Stomach (tissue), 19 donors: ENCODE measurements at places on chromosomes 4 and X.
A peak's percentile ranks its signal among the peaks of the same experiment; 100 is the strongest.

DNA sequence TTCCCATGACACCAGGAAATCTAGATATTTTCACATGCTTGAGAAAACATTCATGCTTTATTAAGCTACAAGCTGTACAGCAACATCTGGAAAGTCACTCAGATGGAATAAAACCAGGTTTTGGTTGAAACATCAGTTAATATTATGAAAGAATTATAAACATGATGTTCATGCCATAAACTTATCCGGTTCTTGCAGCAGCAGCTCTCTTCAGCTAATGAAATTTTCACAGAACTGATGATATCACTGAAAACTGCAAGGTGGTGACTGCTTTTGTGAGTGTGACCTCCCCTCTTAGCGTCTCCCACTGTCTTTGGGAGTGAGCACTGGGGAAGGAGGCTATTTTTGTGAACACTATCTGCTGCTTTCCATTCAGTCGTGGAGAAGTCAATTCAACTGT, 56.9 kb downstream of the ARHGAP10 start:
- no peak for DNase-seq
- no peaks in the 10 kb centered on the region for H3K36me3 ChIP-seq
- peaks cover 50% of the 10 kb centered on the region for H3K4me1 ChIP-seq
- no peaks in the 10 kb centered on the region for H3K27me3 ChIP-seq

DNA sequence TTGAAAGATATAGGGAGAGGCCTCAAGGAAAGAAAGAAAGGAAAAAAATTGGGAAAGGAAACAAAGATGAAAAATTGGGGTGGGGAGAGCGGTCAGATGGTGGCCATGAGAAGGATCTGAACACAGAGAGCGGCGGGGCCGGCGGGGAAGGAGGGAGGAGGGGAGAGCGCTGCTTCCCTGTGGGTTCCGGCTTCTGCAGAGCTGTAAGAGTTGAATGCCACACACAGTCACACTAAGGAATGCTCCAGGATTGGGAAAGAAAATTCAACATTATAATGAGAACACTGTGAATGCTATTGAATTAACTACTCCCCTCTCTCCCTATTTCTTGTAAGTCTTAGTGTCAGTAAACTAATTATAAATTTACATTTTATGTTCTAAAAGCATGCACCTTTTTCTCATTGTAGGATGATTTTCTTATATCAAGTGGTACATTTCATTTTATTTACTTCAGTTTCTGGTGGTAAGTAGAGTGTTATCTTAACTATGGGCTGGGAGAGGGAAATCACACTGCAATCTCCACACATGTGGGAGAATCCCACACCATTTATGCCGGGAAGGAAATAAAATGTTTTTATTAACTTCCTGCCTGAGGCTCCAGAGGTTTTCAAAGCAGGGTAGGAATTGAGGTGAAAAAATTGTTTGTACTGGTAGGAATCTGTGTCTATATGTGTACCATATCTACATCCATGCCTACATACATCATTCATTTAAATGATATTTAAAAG, 904 bp downstream of the F11 start:
- no peaks in the 10 kb centered on the region for H3K4me1 ChIP-seq
- no peaks in the 10 kb centered on the region for H3K27me3 ChIP-seq
- no peaks in the 10 kb centered on the region for H3K36me3 ChIP-seq

DNA sequence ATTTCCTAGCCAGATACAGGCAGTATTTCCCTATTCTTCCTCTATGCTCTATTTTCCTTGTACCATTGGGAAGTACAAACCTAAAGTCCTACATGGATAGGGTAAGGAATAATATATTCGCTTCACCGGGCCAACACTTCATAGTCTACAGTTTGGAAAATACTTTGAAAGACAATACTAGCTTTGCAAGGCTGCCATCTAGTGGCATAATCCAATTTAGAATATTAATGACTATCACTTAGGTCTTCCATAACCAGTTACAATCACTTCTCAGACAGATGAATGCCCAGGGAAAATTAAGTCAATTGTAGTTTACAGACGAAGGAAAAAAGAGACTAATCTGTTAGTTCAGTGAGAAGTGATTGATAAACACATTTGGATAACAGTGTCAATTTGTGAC, 141.0 kb upstream of the FAM47C start:
- peak; percentile 59 for DNase-seq
- H3K27me3 ChIP-seq, result no peaks in the 10 kb centered on the region
- no peaks in the 10 kb centered on the region for H3K36me3 ChIP-seq
- no peaks in the 10 kb centered on the region for H3K4me1 ChIP-seq
- no peak overlapping the region for H3K27ac ChIP-seq
- no peak overlapping the region for H3K4me3 ChIP-seq

- H3K27me3 ChIP-seq, result no peaks in the 10 kb centered on the region
- no peaks in the 10 kb centered on the region for H3K36me3 ChIP-seq
- no peak overlapping the region for H3K4me3 ChIP-seq
Observed at GRCh38 chr4:72975488-72975784, 94.1 kb downstream of the COX18 start.

DNA sequence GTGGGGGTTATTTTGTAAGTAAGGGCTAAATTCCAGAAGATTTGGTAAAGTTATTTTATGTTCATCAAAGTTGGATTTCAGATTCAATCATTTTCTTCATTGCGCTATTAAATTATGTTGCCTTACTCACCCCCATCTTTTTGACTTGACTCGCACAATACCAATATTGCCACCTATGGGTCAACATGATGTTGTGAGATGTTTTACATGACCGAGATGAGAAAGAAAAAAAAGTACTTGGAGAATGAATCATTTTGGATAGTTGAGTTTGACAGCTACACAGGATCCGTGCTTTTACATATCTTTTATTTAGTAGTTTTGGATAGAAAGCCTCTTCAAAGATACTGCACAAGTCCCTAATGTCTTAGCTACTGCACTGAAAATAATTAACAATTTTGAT, 224.2 kb upstream of the EMCN start:
- H3K4me1 ChIP-seq, result no peaks in the 10 kb centered on the region
- no peaks in the 10 kb centered on the region for H3K36me3 ChIP-seq
- no peak overlapping the region for H3K4me3 ChIP-seq
- no peak overlapping the region for H3K27ac ChIP-seq
